ENCODE measurements at places on chromosomes 3 and 15.

GRCh38 chr3:45994419-45995235 is 997 bp downstream of the FYCO1 start:
- no peak for DNase-seq

- no peak for DNase-seq
Observed at GRCh38 chr15:25182736-25183445, 228.1 kb downstream of the SNRPN start.

GRCh38 chr3:85726241-85726640 is 767.5 kb downstream of the CADM2 start:
- DNase-seq, result no peak

DNA sequence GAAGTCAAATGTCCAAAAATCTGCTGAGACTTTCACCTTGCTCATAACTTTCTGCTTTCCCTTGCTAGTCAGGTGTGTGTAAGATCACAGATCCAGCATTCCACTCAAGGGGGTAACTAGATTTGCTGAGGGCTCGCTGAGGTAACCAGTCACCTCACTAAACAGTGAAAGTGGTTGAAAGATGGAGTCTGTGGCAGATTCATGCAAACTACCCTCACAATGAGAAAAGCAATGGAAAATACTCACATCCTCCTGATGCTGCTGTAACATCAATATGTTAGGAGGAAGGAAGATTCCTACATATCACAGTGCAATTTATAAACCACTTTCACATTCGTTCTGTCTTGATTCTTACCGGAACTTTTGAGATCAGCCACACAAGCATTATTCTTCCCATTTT is 174.3 kb upstream of the BCL6 start:
- no peak for DNase-seq

GRCh38 chr15:45023659-45024225 is 747 bp downstream of the SORD start:
- DNase-seq, result no peak

GRCh38 chr3:174295306-174296092 is 563.6 kb upstream of the NAALADL2 start:
- no peak for DNase-seq

GRCh38 chr15:66878761-66879160 is 176.7 kb downstream of the SMAD6 start:
- no peak for DNase-seq

- DNase-seq, result no peak
Observed at GRCh38 chr3:140433431-140433830, 244.4 kb upstream of the TRIM42 start.

DNA sequence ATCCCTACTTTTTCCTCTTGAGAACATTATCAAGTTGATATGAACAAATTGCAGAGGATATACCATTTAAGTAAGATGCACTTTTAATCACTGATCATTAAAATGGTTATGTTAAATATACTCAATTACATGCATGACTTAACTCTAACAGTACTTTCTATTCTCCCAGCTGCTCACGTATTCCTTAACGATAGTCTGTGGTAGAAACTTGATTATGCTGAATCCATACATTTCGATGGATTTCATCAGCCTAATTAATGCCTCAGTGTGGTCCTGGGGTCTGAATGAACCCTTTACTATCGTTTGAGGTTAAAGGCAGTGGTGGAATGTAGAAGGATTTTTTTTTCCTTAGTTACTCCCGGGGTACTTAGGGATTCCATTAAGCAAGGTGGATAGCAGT is 18.6 kb downstream of the SOX2 start:
- DNase-seq, result no peak

GRCh38 chr3:11719406-11720303 is 75.9 kb upstream of the VGLL4 start:
- DNase-seq, result peak; percentile 37

DNA sequence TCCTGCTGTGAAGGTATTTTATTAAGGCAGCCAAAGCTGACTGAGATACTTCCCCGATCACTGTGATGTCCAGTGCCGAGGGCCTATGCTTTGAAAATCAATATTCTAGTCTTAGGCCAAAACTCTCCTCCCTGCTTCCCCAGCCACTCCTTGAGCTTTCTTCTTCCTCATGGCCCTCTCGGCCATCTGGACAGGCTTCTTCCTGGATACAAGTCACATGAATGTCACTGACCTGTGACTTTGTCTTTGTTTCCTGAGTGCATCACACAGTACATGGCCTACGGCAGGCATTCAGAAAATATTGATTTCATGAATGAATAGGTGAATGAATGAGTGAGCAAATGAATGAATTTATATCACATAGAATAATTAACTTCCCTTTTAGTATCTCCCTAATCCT is 24.6 kb upstream of the HES1 start:
- DNase-seq, result no peak

GRCh38 chr3:177351206-177351605 is 153.9 kb upstream of the TBL1XR1 start:
- DNase-seq, result no peak

- no peak for DNase-seq
Observed at GRCh38 chr3:88542916-88543315, 393.2 kb downstream of the C3orf38 start.

DNA sequence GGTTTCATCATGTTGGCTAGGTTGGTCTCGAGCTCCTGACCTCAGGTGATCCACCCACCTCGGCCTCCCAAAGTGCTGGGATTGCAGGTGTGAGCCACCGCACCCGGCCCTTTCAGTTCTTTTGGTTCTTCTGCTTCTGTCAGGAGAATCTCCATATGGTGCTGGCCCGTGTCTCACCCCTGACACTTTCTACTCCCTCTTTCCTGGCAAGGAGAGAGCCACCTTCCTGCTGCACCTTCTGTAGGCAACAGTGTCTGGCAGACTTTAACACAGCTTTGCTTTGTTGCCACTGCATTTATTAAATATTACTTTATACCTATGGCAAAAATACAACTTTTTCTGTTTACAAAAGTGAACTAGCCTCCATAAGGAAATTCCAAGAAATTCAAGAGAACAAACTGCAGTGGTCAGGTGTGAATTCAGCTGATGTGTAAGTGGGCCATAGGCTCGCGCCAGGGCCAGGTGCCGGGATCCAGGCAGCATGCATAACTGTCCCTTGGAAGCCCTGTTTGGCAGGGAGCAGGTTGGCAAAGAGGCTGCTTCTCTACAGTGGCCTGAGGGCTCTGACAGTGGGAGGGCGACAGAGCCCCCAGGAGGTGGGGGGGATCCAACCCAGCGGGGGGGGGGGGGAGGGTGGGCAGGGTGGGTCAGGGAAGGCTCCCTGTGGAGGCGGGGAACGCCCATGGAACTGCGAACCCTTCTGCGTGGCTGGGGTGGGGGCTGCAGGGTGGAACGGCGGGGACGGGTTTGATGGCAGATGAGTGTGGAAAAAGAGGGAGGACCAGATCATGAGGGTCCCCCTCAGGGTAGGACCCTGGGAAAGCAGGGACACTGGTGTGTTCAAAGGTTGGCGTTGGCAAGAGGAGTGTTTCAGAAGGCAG is 21.1 kb downstream of the CTSH start:
- no peak for DNase-seq

DNA sequence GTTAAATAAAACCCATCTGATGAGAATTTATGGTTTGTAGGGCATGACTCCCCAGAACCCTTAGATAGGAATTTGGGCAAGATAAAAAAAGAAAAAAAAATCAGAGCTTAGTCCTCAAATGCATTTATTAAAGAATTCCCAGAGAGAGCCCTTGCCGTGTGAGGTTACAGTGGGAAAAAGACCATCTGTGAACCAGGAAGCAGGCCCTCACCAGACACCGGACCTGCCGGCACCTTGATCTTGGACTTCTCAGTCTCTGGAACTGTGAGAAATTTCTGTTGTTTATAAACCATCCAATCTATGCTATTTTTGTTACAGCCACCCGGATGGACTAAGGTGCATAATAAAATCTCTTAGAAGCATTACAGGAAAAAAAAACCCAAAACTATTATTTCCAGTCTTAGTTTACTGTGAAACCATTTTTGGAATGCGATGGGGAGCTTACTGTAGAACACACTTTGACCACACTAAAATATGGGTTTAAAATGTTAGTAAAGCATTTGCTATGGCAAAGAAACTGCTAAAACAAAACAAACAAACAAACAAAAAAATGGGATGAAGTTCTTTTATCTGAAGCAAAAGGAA is 72.2 kb downstream of the LEKR1 start:
- DNase-seq, result no peak

GRCh38 chr3:167095976-167096375 is 284.1 kb downstream of the ZBBX start:
- no peak for DNase-seq

GRCh38 chr3:189488241-189488767 is 142.9 kb upstream of the TP63 start:
- no peak for DNase-seq

GRCh38 chr3:152198665-152199064 is 70.1 kb upstream of the MBNL1 start:
- no peak for DNase-seq

- DNase-seq, result no peak
Observed at GRCh38 chr3:11668243-11669235, 24.8 kb upstream of the VGLL4 start.

GRCh38 chr3:169813757-169814517 is 1.2 kb upstream of the LRRC34 start:
- no peak for DNase-seq

- no peak for DNase-seq
Observed at GRCh38 chr15:52546031-52546751, 17.5 kb upstream of the MYO5A start.

DNA sequence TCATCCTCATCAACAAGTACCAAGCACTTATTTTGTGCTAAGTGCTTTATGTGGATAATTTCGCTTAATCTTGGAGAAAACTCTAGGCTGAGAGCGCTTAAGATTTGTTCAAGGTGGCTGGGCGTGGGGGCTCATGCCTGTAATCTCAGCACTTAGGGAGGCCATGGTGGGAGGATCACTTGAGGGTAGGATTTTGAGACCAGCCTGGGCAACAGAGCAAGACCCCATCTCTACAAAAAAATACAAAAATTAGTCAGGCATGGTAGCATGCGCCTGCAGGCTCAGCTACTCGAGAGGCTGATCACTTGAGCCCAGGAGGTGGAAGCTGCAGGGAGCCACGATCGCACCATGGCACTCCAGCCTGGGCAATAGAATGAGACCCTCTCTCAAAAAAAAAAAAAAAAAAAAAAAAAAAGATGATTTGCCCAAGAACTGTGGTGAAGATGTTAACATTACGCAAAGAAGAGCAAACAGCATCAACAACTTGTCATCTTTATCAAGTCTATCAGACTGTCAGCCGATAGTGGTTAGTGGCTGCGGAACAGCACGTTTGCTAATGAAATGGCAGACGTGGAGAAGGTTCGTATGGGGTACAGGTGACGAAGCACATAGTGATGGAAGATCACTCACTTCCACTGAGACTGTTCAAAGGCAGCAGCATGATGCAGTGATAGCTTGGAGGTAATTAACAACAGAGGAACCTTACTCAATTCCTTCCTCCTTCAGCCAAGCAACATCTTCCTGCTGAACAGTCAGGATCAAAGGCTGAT is 27.7 kb downstream of the NRROS start:
- no peak for DNase-seq

DNA sequence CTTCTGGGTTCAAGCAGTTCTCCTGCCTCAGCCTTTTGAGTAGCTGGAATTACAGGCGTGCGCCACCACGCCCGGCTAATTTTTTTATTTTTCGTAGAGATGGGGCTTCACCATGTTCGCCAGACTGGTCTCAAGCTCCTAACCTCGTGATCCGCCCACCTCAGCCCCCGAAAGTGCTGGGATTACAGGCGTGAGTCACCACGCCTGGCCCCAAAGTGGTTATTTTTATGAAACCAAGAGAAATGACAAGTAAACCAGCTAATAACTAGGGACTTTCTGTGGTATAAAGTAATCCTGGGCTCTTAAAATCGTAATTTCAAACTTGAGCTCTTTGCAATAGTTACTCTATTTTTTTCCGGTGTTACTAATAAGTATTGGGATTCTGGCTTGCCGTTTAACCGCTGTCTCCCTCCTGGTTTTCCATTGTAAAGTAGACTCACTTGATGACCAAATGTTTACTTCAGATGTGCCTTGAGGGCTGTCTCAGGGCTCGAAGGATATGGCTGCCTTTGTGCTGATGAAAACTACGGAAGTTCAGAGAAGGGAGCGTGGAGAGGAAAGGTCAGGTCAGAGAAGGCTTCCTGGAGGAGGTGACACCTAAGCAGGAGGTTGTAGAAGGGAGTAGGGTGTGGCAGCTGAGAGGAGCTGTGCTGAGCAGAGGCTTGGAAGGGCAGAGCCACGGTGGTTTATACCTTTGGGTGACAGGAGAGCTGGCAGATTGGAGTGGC is 4.2 kb downstream of the ZSCAN2 start:
- no peak for DNase-seq

DNA sequence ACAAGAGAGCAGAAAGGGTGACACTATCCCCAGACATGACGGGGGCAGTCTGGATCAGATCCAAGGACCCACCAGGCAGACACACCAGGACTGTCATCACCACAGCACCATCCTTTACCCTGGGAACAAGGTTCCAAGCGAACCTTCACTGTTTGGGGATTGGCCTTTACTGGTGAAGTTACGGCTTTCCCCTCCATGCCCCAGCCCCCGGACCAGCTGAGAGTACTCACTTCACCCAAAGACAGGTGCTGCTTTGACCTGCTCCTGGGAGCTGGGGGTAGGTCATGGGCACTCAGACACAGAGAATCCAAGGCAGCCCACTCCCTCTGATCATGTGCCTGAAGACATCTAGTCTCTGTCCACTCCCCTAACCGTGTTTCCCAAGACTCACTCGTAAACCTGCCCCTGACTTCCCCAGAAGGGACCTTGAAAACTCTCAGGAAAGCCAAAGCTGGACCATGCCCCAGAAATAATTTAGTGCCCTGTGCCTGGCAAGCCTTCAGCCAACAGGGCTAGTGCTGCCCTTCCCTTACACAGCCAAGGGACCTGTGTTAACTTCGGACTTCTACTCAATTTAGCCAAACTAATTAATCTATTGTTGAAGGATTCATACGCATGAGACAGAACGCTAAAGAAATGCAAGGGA is 2.8 kb downstream of the RRP9 start:
- DNase-seq, result no peak

DNA sequence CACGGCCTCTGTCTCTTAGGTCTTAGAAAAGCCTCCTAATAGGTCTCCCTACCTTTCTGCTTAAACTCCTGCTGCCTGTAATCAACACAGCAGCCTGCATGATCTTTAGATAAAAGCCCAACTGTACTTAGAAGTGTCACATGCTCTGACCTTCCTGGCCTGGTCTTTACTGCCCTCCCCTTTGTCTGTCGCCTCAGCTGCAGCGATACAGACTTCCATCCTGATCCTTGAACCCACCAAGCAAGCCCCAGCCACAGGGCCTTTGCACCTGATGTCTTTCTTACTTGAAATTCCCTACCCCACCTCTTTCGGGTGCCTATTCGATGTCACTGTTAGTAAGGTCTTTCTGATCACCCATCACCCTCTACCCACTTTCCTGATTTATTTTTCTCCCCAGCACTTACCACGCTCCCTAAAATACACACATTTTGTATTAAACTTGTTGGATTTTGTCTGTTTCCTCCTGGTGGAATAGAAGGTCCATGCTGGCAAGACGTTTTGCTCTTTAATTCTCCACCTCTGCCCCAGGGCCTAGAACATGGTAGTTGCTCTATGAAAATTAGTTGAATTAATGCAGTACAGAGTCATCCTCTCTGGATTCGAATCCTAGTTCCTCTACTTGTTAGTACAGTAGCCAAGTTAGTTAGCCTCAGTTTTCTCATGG is 51.1 kb downstream of the AQP9 start:
- DNase-seq, result no peak

Measured in globus pallidus (tissue), 1 donor.